ENCODE measurements at places on chromosomes 5 and 9. TPM values are rescaled to one million over a fixed set of nuclear protein-coding genes. Genes with fewer than 3 reads are reported as not detected.

Gene SPINK1
- total RNA-seq = not detected

DNA sequence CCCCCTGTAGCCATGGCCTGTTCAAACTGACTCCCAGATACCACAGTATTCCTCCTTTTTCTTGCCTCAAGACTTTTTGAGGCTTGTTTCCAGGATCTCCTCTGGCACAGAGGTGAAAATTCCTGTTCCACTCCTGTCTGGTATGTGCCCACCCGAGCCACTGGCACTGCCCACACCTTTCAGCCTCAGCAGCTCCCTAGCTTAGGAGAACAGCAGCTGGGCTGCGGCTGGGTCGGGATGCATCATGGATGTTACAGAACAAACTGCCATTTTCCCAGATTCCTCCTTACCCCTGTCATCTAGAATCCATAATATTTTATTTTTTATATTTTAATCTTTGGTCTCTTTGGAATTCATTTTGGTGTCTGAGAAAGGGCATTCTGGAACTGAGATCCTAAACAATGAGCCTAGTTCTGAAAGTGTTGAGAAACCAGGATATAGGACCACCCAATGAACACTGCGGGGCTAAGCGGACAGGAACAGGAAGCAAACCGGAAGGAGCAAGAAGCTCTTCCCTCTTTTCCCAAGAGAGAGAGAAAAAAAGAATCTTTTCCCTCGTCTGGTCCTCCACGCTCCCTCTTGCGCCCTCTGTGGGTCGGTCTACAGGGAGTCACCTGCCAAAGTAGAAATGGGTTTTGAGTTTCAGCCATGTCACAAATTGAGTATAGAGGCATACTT, 12.5 kb downstream of the OR2S2 start:
- no peaks in the 10 kb centered on the region for H3K36me3 ChIP-seq
- H3K27ac ChIP-seq = no peak overlapping the region
- peak overlapping the region; percentile 17 for H3K4me3 ChIP-seq
- DNase-seq = peak; percentile 15

- H3K27ac ChIP-seq = no peak overlapping the region
- DNase-seq = no peak
- H3K27me3 ChIP-seq = peaks cover 3% of the 10 kb centered on the region
- H3K4me3 ChIP-seq = no peak overlapping the region
- peaks cover 4% of the 10 kb centered on the region for H3K4me1 ChIP-seq
These were observed 11.3 kb upstream of the DIPK1B start for GRCh38 chr9:136700959-136701667.

Gene NOXA1
- total RNA-seq = 1.4 TPM

DNA sequence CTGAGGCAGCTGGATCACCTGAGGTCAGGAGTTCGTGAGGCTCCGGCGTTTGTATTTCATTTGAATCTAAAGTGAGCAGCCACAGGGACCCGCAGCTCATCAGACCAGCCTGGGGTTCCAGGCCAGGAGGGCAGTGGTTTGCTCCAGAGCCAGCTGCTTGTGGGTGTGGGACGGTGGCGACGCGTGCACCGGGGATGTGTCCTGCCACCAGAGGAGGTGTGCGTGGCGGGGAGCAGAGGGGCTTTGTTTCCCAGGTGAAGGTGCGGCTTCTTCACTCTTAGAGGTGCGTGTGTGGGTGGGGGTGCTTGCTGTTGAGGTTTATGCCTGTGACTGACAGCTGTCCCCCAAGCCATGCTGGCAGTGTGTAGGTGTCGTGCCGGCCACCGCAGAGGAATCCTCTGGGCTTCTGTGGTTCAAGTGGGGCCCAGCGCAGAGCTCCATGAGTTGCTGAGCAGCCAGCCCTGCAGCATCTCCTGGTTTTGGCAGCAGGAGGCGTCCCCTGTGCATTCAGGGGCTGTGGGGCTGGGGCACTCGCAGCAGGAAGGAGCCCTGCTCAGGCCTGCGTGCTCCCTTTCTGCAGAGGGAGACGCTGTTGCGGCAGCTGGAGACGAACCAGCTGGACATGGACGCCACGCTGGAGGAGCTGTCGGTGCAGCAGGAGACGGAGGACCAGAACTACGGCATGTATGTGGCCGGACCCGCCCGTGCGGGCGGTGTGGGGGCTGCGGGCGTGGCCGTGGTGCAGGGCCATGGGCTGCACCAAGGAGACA, 6.9 kb upstream of the AJM1 start:
- H3K27ac ChIP-seq = no peak overlapping the region
- H3K27me3 ChIP-seq = no peaks in the 10 kb centered on the region
- no peak for DNase-seq
- no peak overlapping the region for H3K4me3 ChIP-seq

Gene DMRT3
- 0.30 TPM for total RNA-seq

DNA sequence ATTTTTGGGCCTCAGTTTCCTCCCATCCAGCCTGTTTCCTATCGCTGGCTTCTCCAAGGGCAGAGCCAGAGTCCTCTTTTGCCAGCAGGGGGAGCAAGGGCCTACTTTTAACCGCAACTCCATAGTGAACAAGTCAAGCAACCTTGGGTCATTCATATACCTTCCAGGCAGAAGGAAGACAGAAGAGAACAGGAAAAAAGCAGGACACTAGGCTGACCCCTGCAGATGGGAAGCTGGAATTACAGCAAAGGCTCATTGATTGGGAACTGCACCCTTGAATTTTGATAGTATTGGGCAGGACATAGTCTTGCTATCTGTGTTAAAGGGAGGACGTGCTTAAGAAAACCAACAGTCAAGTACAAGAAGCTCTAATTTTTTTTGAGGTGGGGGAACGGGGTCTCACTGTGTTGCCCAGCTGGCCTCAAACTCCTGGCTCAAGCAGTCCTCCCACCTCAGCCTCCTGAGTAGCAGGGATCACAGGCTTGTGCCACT, 30.1 kb downstream of the QRFP start:
- peaks cover 47% of the 10 kb centered on the region for H3K4me1 ChIP-seq
- H3K36me3 ChIP-seq = peaks cover 21% of the 10 kb centered on the region
- no peak for DNase-seq
- H3K4me3 ChIP-seq = no peak overlapping the region
- no peak overlapping the region for H3K27ac ChIP-seq
- no peaks in the 10 kb centered on the region for H3K27me3 ChIP-seq

DNA sequence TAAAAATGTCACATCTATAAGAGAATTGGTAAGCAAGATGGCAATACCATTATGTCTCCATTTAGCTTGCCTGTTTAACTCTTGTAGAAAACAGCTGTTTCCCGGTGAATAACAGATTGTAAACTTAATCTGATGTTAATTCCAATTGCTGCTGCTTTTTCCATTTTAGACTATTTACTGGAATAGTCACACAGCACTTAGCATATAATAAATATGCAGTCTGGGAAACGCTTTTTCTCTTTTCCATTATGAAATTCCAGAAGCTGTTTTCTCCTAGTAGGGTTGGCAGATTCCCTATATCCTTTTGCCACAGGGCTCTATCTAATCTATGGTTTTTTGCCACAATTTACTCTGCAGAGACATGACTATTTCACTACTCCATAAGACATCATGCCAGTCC, 148.0 kb downstream of the CEMIP2 start:
- no peaks in the 10 kb centered on the region for H3K36me3 ChIP-seq
- no peak for DNase-seq
- no peaks in the 10 kb centered on the region for H3K4me1 ChIP-seq
- H3K27ac ChIP-seq = no peak overlapping the region

Gene SH3TC2
- total RNA-seq = 14.5 TPM

DNA sequence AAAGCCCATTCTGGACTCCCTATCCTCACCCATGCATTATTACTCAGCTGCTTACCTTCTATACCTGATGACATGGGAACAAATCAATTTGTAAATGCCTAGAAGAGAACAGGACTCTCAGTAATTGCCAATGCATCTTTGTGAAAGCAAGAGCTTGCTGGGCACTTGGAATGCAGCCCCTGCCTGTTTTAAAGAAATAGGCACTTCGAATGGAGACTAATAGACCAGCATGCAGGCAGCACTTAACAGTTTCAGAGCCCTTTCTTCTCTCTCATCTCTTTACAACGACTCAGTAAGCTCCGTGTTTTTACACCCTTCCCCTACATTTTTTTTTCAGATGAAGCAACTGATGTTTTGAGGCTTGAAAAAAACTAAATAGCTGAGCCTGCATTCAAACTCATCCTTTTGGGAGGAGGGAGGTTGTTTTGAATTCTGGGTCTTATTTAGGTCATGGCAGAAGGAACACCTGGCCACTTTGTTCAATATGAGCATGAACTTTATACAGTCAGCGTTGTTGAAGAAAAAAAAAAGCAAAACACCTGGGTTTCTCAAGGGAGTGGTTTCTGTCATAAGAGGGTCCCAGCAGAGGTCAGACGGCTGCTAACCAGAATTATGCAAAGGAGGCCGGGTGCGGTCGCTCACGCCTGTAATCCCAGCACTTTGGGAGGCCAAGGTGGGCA, 34.6 kb upstream of the WHRN start:
- H3K27me3 ChIP-seq = no peaks in the 10 kb centered on the region
- H3K36me3 ChIP-seq = no peaks in the 10 kb centered on the region
- H3K4me1 ChIP-seq = no peaks in the 10 kb centered on the region

GRCh38 chr9:27473111-27473529, 51.0 kb upstream of the IFNK start:
- H3K36me3 ChIP-seq = no peaks in the 10 kb centered on the region
- peaks cover 20% of the 10 kb centered on the region for H3K4me1 ChIP-seq
- no peak overlapping the region for H3K27ac ChIP-seq
- H3K27me3 ChIP-seq = no peaks in the 10 kb centered on the region
- peak; percentile 55 for DNase-seq

Gene SARDH
- 7.4 TPM for total RNA-seq

GRCh38 chr9:137639303-137640051, 20.7 kb downstream of the EHMT1 start:
- H3K36me3 ChIP-seq = peaks cover 22% of the 10 kb centered on the region
- H3K27me3 ChIP-seq = no peaks in the 10 kb centered on the region
- no peak overlapping the region for H3K4me3 ChIP-seq
- DNase-seq = no peak

DNA sequence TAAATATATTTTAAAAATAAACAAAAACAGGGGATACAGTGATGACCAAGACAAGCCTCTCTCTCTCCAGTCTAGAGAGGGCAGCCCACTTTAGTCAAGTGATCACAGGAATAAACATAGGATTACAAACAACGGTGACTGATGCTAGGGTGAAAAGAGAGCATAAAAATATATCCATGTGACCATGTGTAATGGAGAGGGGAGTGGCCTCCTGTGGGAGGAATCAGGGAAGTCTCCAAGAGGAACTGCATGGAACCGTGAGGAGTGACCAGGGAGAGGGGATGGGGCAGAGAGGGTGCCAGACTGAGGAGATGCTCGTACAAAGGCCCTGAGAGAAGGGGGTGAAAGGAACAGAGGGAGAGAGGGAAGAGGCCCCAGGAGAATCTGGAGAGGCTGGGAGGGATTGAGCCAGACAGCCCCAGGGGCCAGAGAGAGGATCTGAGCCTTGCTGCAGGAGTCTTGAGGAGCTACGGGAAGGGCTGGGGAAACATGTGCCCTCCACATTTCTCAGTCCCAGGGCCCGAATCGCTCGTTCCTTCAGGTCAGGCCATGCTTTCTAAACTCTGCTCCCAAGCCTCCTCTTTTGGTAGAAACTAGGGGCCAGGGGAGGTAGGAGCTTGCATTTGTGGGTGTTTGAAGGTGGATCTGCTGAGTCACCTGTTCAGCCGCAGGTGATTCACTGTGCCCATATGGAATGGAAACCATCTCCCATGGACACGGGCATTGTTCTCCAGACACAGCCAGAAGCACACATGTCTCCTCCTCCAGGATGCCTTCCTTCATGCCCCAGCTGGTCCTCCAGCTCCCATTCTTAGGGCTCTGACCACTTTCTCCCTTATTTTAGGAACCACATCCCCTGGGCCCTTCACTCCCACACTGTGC, 63.8 kb downstream of the PAX5 start:
- no peak overlapping the region for H3K4me3 ChIP-seq
- DNase-seq = no peak
- no peak overlapping the region for H3K27ac ChIP-seq
- no peaks in the 10 kb centered on the region for H3K4me1 ChIP-seq

- no peak overlapping the region for H3K4me3 ChIP-seq
- no peaks in the 10 kb centered on the region for H3K4me1 ChIP-seq
- no peaks in the 10 kb centered on the region for H3K27me3 ChIP-seq
- no peak for DNase-seq
- H3K36me3 ChIP-seq = no peaks in the 10 kb centered on the region
These were observed 207.7 kb downstream of the FRMD3 start for GRCh38 chr9:83330207-83331196.

GRCh38 chr9:35490910-35491465, 1.1 kb downstream of the RUSC2 start:
- peaks cover 18% of the 10 kb centered on the region for H3K4me1 ChIP-seq
- H3K4me3 ChIP-seq = peak overlapping the region; percentile 78
- no peaks in the 10 kb centered on the region for H3K36me3 ChIP-seq
- H3K27ac ChIP-seq = peak overlapping the region; percentile 91
- no peaks in the 10 kb centered on the region for H3K27me3 ChIP-seq

Gene EGFL7
- total RNA-seq = 21.9 TPM

- peaks cover 19% of the 10 kb centered on the region for H3K4me1 ChIP-seq
- no peak for DNase-seq
- H3K36me3 ChIP-seq = peaks cover 6% of the 10 kb centered on the region
- no peak overlapping the region for H3K27ac ChIP-seq
- no peaks in the 10 kb centered on the region for H3K27me3 ChIP-seq
These were observed 2.0 kb upstream of the ZNF622 start for GRCh38 chr5:16467363-16468219.

GRCh38 chr5:21910731-21911130, 942.4 kb downstream of the CDH12 start:
- H3K36me3 ChIP-seq = no peaks in the 10 kb centered on the region
- no peak overlapping the region for H3K4me3 ChIP-seq
- no peaks in the 10 kb centered on the region for H3K27me3 ChIP-seq
- no peaks in the 10 kb centered on the region for H3K4me1 ChIP-seq
- no peak for DNase-seq

Gene JAKMIP2
- 31.0 TPM for total RNA-seq
